ENCODE measurements at places on chromosomes 7 and 10.

- no peak for DNase-seq
These were observed 45.2 kb upstream of the GPR158 start for GRCh38 chr10:25129592-25129991.

DNA sequence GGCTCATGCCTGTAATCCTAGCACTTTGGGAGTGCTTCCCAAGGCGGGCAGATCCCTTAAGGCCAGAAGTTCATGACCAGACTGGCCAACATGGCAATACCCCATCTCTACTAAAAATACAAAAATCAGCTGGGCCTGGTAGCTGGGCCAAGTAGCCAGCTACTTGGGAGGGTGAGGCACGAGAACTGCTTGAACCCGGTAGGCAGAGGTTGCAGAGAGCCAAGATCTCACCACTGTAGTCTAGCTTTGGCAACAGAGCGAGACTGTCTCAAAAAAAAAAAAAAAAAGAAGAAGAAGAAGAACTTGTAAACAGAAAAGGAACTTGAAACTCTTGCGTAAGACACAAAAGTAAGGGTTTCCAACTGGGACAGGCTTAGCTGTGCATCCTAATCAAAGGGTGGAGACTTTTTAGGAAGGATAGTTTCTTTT is 5.6 kb upstream of the IFIT2 start:
- no peak for DNase-seq

- DNase-seq, result no peak
These were observed 35.5 kb downstream of the CAV1 start for GRCh38 chr7:116560021-116560970.

DNA sequence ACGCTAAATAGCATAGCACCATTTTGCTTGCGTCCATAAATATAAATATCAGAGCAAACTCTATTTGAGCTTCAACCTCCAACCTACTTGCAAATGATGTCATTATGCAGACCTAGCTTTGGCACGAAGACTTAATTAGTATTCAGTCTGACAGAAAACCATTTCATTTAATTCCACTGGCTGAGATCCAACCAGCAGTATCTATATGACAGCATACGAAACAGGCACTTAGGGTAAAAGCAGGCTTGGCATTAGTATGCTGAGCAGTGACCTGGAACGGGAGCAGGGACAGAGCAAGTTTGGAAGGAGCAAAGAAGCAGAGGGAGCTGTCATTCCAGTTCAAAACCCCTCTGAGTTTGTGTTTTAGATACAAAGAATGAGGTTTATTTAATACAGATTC is 312.5 kb upstream of the CHRM2 start:
- no peak for DNase-seq

GRCh38 chr10:69057261-69057950 is 30.5 kb upstream of the SRGN start:
- no peak for DNase-seq

DNA sequence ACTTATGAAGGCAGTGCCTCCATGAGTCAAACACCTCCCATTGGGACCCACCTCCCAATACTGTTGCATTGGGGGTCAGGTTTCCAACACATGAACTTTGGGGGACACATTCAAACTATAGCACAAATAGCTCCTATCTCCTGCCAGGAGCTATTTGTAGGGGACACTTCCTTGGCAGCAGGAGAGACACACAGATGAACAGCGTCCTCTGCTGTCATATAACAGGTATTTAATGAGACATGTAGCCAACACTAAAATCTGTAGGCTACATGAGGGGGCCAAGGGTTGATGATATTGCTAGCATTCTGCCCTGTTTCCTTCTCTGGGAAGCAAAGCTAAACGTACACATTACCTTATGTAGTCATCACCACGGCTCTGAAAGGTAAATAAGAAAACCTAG is 2.6 kb upstream of the GPR26 start:
- DNase-seq, result no peak

DNA sequence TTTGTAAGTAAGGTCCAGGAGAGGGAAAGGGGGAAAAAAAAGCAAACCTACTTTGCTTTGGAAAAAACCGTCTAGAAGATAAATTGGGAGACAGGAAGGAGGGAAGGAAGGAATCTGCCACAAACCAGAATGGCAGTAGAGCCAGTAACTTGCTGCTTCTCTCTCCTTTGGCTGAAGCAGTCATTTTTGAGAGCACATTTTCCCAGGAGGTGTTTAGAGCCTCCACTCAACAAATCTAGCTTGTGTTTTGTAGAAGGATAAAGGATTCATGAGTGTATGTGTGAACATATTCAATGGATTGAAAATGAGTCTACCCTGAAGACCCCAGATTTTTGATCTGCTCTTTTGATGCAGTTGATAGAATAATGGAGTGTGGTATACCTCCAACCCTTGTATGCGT is 2.6 kb downstream of the NRG3 start:
- DNase-seq, result no peak

- DNase-seq, result no peak
These were observed 633.5 kb downstream of the SORCS3 start for GRCh38 chr10:105274556-105275070.

- peak; percentile 35 for DNase-seq
These were observed 26.4 kb downstream of the CDK6 start for GRCh38 chr7:92809760-92810573.

DNA sequence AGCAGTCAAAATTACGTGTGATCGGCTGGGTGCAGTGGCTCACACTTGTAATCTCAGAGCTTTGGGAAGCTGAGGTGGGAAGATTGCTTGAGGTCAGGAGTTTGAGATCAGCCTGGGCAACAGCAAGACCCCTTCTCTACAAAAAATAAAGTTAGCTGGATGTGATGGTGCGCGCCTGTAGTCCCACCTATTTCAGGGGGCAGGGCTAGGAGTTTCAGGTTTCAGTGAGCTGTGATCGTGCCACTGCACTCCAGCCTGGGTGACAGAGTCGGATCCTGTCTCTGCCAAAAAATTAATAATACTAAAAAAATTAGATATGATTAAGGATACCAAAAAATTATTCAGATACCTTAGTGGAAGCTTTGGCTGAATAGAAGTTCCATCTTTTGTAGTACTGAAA is 136.4 kb downstream of the SDK1 start:
- DNase-seq, result no peak

DNA sequence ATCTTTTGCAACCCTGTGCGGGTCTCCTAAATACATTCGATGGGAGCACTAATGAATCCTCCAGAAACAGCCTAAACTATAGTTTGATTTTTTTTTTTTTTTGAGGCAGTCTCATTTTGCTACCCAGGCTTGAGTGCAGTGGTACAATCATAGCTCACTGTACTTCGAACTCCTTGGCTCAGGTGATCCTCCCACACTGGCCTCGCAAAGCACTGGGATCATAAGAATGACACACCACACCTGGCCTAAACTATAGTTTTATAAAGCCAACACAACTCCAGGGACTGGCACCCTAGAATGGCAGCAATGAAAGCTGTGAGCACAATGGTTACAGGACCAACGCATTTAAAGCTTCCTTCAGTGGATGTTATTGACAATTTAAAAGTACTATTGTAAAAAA is 14.5 kb upstream of the JMJD1C start:
- DNase-seq, result no peak

DNA sequence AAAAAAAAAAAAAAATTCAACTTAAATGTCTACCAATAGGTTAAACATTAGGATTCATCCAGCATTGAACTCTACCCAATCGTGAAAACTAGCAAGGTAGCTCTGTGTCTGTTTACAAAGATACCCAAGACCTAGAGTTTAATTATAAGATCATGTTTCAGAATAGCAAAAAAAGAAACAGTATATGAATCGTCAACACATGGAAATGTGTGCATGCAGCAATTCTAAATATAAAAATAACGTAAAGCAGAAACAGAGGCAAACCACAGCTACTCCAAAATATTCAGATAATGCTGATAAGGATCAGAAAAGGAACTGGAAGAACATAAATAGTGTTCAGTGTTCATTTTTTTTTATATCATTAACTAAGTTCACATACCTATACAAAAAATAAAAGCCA is 68.7 kb downstream of the AFAP1L2 start:
- DNase-seq, result no peak

- DNase-seq, result no peak
These were observed 43.2 kb downstream of the RBAK start for GRCh38 chr7:5088906-5089305.

GRCh38 chr7:101390901-101391301 is 28.2 kb downstream of the COL26A1 start:
- no peak for DNase-seq

- no peak for DNase-seq
These were observed 404.2 kb downstream of the THSD7A start for GRCh38 chr7:11427686-11428273.

DNA sequence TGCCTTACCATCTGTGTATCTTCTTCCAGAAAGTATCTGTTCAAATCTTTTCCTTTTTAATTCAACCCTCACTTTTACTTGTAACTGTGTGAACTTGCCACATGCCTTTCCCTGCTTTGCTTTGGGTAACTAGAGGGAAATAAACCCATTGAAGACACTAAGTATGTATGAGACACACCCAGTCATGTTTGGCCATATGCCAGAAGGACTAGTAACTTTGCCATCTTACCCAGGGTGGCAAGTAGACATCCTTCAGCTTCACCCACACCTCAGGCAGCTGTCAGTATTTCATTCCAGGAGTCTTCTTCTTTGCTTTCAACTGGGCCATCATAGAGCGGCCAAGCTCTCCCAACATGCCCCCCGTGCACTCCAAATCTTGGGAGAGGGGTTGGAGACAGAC is 323.1 kb downstream of the TNS3 start:
- no peak for DNase-seq

- DNase-seq, result peak; percentile 79
These were observed 9.6 kb downstream of the IL2RA start for GRCh38 chr10:6052247-6053221.

DNA sequence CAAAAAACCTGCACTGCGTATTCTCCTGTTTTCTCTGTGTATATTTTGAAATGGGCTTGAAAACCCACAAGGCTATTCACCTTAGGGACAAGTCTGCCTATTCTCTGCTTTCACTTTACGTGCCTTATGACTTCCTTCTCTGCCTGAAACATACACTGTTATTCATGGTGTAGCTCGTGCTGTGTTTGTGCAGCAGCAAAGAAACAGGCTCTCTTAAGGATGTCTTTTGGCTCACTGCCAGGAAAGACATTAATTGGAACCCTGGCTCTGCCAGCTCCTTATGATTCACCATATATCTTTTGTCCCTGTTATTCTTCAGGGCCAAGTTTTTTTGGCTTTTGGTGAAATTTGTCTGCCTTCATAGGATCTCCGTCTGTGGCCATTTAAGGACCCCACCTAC is 92.4 kb downstream of the TMEM106B start:
- no peak for DNase-seq

- DNase-seq, result no peak
These were observed 87.4 kb downstream of the LRRC4 start for GRCh38 chr7:127943541-127944521.

GRCh38 chr7:76346778-76347177 is 12.0 kb downstream of the YWHAG start:
- DNase-seq, result no peak

DNA sequence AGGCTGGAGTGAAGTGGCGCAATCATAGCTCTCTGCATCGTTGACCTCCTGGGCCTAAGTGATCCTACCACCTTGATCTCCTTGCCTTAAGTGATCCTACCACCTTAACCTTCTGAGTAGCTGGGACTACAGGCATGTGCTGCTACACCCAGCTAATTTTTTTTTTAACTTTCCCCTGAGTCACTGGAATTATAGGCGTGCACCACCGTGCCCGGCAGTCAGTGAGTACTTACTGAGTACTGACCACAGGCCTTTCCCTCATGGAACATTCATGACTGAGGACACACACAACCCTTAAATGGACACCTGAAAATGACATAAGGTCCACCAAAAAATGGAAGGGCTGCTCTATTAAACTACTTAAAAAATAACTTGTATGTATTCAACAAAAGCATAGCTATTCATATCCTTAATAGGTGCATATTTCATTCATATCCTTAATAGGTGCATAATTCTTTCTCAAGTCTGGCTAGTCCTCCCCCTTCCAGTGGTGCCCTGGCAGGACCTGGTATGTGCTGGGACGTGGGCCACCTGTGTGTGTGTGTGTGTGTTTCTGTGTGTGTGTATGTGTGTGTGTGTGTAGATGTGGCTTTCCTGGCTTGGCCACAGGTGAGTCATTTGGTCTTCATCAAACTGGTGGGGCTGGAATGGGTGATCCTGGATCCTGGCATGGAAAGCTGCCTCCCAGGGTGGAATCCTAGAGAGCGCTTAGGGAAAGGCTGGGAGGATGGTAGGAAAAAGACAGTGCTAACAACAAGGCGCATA is 3.5 kb downstream of the FAM180A start:
- DNase-seq, result no peak

DNA sequence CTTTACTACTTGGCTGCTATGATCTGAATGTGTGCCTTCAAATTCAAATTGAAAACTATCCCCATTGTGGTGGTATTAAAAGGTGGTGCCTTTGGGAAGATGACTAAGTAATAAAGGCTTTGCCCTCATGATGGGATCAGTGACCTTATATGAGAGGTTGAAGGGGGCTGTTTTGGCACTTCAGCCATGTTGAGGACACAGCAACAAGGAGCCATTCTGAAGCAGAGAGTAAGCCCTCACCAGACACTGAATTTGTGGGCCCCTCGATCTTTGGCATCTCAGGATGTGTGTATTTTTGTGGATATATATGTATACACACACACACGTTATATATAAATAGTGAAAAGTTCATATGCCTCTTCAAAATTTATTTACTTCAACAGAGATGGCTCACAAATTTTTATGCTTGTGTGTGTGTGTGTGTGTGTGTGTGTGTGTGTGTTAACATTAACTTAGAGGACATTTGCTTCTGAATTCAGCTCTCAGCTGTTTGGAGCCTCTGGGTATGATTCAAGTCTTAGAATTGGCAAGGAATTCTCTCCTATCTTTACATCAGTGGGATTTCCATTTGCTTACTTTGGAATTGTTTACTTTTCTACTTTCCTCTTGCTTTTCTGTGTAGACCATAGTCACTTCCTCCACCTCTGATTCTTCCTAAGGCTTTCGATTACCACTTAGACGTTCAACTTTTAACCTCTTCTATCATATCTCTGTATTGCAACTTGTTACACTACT is 66.6 kb downstream of the MAGI2 start:
- DNase-seq, result no peak
